ENCODE measurements at places on chromosomes 1 and 21.

- no peak for DNase-seq
Measured at GRCh38 chr1:155166051-155166470, 7.0 kb downstream of the KRTCAP2 start.

GRCh38 chr1:85229574-85230097 lies 28.8 kb upstream of the SYDE2 start:
- DNase-seq: no peak

GRCh38 chr1:110857964-110858948 lies 14.7 kb upstream of the CD53 start:
- no peak for DNase-seq

DNA sequence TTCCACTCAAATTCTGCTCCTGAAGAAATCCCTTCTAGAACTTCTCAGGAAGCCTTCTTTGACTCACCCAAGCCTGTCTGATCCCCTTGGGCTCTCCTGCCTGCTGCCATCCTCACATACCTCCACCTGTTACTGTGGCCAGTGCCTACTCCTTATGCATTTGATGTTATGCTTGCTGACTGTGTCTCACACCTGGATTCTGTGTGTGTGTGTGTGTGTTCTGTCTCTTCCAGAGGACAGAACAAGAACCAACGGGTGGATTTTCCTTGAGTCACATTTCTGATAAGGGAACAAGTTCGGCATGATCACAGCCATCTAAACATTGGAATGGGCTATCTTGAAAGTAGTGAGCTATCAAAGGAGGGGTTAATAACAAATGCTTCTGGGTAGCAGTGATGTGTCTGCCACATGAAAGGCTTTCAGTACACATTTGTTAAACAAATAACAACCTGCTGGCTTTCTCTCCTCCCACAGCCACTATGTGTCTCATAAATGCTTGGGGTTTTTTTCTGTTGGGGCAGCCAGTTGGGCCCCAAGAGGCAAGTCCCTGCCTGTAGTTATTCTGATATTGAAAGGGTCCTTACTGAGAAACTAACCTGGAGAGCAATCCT lies 8.9 kb upstream of the GPR37L1 start:
- DNase-seq: no peak

GRCh38 chr1:113217447-113218208 lies 144.6 kb downstream of the LRIG2 start:
- DNase-seq: no peak

DNA sequence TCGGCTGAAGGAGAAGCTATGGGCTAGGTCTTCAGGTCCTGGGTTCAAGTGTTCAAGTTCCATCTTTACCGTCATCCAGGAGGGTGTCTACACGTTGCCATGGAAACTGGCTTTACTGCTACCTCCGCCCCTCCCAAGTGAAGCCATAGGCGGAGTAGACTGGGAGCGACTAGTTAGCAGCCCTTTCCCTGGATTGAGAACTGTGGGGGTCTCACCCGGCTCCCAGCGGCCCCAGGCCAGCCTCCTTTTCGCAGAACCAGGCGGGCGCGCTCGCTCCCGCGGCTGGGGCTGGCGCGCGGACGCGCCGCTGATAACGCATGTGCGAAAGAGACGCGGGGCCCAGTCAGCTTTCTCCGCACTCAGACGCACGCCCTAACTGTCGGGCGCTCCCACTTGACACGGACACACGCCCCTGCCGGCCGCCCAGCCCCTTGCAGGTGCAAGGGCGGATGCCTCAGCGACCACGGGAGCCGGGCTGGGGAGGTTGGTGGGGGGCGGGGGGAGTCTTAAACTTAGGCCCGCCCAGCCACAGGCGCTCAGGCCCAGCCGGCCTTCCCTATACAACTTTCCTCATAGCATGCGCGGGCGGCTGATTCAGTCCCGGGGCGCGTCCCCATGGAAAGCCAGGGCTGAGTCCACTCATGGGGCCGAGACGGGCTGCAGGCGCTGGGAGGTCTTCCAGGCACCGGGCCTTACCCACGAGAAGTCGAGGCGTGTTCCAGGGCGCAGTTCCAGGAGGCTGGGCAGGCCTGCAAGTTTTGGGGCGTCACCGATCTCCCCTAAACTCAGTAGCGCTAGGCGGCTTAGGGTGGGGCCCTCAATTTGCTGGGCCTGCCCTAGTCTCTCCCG lies 7.4 kb downstream of the EFNA4 start:
- DNase-seq: peak; percentile 65

DNA sequence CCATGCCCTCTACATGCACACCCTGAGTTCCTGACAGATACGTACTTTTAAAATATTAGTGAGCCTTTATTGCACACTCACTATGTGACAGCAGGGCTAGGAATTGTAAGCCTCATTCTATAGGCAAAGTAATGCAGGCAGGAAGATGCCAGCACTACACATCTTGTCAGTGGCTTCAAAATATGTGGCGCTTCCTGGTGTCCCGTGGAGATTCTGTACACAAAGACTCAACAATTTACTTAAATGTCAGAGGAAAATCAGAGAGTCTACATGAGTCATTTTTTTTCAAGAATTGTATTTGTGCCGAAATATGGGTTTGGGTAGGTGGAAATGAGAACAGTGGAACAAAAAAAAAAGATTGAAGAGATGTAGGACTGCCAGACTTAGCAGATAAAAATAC lies 27.6 kb downstream of the RNASEL start:
- DNase-seq: no peak

- DNase-seq: no peak
Measured at GRCh38 chr1:112143871-112144441, 154.5 kb upstream of the KCND3 start.

DNA sequence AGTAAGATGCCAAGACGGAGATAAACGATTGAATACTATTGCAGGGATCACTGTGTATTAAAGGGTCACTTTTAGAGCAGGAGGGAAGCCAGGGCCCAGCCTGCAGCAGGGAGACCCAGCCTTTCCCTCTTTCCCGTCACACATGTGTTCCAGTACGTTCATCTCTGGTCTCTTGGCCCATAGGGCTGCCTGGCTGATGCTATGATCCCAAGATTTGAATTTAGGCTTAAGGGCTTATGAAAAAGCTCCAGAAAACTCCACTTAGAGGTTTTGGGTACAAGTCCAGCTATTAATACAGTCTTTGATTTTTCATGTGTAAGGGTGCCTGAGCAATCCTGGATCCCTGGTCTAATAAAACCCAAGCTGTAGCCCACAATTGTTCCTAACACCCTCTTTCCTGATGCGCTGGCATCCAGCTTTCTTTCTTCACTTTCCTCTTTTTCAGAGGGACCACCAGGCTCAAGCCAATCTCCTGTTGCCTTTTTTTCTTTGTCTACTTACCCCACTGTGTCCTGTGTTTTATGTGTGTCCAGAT lies 359.6 kb upstream of the USP24 start:
- no peak for DNase-seq

- no peak for DNase-seq
Measured at GRCh38 chr1:110086961-110087360, 16.5 kb upstream of the ALX3 start.

GRCh38 chr1:14778898-14779865 lies 180.7 kb downstream of the KAZN start:
- no peak for DNase-seq

GRCh38 chr21:34595457-34595856 lies 19.5 kb downstream of the RCAN1 start:
- DNase-seq: no peak

DNA sequence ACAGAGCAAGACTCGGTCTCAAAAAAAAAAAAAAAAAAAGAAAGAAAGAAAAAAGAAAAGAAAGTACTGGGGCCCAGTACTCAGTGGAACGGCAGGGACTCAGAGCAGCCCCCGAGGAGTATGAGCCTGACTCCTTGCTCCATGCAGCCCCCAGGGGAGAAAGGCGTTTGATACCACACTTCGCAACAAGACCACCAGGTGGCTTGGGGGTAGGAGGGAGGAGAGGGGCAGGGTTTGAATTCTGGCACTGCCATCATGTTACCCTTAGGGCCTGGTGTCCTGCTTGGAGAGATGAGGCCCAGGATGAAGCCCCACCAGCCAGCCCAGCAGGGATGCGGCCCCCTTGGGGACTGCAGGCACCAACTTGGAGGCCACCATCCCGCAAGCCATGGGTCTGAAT lies 321.3 kb upstream of the VAMP3 start:
- DNase-seq: no peak

- no peak for DNase-seq
Measured at GRCh38 chr1:96782856-96783255, 61.3 kb downstream of the PTBP2 start.

GRCh38 chr1:52920791-52921291 lies 699 bp downstream of the ECHDC2 start:
- no peak for DNase-seq

DNA sequence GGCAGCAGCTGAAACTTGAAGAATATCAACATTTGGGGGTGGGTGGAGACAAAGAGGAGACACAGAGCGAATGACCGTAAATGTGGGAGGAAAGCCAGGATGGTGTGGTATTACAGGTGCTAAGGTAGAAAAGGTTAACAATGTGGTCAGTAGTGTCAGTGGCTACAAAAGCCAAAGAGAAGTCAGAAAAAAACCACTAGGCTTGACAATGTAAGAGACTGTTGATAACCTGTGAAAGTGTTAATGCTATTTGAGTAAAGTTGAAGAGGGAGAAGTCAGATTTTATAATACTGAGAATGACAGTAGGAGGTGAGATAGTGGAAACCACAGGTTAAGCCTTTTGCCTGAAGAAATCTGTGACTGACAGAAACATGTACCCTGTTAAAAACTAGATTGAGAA lies 120.8 kb downstream of the CLEC20A start:
- DNase-seq: no peak

GRCh38 chr1:207191776-207192175 lies 87.7 kb downstream of the C4BPA start:
- no peak for DNase-seq

DNA sequence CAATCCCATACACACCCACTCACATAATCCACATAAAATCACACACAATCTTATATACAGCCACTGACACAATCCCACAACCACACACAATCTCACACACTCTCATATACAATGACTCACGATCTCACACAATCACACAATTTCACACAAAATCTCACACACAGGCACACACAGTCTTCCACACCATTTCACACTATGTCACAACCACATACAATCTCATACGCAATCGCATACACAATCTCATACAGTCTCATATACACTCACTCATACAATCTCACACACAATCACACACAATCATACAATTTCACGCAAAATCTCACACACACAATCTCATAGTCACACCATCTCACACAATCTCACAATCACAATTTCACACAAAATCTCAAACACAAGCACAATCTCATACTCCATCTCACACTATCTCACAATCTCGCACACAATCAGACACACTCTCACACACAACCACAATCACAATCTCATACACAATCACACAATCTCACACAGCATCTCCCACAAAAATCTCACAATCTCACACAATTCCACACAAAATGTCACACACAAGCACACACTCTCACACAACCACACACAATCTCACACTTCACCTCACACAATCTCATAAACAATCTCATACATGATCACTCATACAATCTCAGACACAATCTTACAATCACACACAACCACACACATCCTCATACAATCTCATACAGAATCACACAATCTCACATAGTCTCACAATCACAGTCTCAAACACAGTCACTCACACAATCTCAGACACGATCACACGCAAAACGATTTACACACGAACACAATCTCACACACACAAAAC lies 18.5 kb downstream of the CASZ1 start:
- no peak for DNase-seq

DNA sequence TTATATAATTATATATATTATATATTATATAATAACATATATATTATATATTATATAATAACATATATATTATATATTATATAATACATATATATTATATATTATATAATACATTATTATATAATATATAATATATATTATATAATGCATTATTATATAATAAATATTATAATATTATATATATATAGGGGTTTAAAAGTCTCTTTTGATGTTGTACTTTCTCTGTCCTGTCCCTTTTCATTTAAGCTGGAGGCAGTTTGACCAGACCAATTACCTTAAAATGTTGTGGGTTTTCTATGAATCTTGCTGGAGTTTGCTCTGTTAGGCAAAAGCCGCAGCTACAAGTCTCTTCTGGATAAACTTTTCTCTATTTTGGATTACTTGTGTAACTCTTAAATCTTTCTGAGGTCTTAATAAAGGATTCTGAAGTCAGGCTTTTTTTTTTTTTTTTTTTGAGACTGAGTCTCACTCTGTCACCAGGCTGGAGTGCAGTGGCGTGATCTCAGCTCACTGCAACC lies 22.2 kb upstream of the KIF1B start:
- DNase-seq: no peak

- DNase-seq: no peak
Measured at GRCh38 chr1:17877896-17878295, 122.8 kb downstream of the ACTL8 start.

DNA sequence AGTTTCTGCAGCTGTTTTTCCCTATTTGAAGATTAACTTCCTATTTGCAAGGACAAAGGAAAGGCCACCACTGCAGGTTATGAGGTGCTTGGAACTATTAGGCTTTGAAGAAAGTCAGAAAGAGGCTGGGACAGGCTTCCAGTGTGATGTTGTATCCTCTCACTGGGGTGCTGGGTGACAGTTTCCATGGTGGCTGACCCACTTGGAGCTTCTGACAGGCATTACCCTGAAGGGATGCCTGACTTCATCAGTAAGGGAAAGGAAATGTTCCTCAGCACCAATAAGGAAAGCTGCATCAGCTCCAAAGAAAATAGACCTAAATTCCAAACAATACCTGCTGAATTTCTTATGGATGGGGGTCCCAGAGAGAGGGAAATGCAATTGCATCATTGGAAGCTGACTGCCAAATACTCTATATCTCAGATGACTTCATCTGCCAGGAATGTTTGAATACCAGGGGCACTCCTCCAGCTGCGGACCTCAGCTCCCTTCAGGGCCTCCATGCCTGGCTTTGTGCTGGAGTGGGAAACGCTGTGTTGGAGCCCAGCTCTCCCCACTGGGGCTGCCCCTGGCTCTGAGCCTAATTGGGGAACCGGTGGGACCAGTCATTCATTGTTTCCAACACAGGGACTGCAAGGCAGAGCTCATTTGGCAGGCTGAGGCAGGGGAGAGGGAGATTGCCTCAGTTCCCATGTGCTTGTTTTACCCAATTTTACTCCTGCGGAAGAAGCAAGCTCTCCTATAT lies 76.6 kb downstream of the RGL1 start:
- no peak for DNase-seq

DNA sequence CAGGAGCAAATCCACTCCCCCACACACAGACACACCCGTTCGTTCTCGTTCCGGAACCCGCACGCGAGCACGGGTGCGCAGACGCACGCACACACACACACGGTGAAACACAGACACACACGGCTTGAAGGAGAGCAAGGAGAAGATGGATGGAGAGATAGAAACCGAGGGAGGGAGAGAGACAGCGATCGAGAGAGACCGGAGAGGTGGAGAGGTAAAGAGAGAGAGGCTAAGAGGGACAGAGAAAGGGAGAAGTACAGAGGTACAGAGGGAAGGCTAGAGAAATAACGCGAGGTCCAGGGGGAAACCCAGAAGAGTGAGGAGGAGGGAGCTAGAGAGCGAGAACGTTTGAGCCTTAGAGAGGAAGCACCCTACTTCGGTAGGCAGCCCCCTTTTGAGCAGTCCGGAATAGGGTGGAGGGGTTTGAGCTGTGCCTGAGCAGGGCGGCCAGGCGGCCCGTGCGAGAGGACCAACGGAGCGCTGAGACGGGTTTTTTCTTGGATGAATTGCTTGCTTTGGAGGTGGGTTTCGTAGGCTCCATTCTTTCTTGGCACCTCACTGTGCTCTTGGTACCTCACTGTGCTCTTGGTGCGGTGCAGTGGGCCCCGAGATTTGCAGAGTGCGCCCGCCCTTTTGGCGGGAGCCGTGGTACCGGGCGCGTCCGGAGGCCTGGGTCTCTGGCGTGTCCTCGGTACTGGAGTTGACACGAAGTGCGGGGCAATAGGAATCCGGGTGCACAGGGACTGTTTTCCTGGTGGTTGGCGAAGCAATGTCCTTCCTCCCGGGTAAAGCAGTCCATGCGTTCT lies 88.4 kb upstream of the RHOU start:
- no peak for DNase-seq

GRCh38 chr1:81337226-81337625 lies 463.5 kb upstream of the ADGRL2 start:
- DNase-seq: no peak
